Kasumi-1 (cell line): ENCODE measurements at places on chromosomes 1 and 21.

GRCh38 chr1:55445416-55445815, 230.3 kb upstream of the USP24 start:
- DNase-seq: no peak

DNA sequence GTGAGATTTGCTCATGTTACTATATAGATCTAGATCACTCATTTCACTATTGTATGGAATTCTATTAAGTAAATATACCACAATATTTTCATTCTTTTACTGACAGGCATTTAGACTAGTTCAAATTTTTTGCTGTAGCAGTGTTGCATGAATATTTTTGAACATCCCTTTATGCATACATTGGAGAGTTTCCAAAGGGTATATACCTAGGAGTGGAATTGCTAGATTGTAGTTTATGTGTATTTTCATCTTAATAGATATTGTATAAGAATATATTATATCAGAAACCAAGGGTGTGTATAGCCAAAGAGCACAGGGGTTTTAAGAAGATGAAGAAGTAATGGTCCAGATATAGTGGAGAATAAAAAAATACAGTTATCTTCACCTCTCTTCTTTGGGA, 6.2 kb downstream of the SCMH1 start:
- DNase-seq: no peak

- no peak for DNase-seq
These were observed 74.6 kb upstream of the PTGFRN start for GRCh38 chr1:116835161-116835560.

GRCh38 chr1:6208723-6209660, 3.1 kb downstream of the RNF207 start:
- DNase-seq: peak; percentile 27

DNA sequence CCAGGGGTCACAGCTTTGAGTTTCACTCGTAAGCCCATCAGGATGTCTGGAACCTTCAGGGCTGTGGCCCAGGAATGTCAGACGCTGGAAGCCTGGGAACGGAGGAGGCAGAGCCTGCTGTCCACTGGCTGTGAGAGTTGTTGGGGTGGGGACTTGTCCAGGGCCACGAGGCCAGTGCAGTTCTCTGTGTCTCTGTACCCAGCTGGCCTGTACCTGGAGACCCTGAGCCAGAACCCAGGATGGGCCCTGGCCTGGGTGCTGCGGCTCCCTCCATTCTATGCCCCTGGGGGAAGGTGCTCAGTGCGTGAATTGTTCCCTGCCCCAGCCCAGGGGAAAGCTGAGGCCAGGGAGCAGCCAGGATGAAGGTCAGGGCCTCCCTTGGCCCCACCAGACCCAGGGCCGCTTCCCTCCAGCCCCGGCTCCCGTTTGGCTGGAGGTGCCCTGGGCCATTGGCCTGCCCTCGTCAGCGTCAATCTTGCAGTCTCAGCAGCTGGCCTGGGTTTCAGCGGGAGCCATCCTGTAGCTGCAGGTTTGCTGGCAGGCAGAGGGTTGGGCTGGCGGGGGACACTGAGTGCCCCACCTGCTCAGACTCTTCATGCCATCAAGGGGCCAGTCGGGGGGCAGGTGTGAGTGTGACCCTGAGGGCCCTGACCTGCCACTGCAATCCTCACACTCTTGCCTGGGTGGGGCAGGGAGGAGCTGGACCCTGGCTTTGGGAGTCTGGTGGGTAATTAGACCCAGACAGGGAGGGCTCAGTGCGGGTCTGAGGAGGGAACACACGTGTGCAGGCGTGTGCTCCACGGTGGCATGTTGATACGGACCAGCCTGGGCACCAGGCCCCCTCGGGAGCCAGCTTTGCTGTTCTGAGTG, 724 bp upstream of the CALML6 start:
- DNase-seq: no peak

DNA sequence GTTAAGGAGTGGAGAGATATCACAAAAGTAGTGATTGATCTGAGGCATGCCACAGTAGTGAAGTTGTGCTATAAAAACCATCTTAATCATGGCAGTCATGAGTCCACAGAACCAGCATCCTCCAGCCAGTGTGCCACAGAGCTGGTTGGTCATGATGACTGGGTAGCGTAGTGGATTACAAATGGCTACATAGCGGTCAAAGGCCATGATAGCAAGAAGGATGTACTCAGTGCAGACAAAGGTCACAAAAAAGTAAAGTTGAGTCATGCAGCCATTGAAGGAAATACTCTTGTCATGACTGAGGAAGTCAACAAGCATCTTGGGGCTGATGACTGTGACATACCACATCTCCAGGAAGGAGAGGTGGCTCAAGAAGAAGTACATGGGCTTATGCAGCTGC, 6.7 kb downstream of the OR6Y1 start:
- no peak for DNase-seq

- DNase-seq: no peak
These were observed 66.3 kb downstream of the SIK1 start for GRCh38 chr21:43360441-43361126.

GRCh38 chr1:31335007-31335406, 37.9 kb downstream of the FABP3 start:
- DNase-seq: peak; percentile 64

DNA sequence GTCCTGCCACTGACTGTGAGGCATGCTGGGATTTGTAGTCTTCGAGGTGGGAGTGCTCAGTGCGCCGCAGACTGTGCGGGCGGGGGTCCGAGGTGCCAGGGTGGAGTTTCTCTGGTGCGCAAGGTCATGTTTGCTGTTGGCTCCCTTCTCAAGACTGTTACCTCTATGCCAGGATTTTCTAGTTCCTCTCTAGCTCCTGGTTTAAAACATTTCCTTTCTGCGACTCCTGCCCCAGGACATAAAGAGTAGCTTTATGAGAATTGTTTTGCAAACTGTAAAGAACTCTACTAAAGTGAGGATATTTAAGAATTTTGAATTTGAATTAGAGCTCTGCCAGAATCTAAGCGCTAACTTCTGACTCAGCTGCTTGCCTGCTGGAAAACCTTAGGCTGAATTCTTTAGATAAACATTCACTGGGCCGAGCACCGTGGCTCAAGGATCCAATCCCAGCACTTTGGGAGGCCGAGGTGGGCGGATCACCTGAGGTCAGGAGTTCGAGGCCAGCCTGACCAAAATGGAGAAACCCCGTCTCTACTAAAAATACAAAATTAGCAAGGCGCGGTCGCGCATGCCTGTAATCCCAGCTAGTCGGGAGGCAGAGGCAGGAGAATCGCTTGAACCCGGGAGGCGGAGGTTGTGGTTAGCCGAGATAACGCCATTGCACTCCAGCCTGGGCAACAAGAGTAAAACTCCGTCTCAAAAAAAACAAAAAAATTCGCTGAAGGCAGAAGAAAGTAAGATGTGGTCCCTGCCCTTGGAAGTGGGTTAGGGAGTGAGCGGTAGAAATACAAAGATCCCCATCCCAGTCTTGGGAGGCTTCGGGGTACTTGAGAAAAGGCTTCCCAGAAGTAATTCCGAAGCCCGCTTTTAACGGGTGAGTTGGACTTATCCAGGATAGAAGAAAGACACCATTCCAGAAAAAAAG, 992 bp upstream of the USP48 start:
- DNase-seq: peak; percentile 95

DNA sequence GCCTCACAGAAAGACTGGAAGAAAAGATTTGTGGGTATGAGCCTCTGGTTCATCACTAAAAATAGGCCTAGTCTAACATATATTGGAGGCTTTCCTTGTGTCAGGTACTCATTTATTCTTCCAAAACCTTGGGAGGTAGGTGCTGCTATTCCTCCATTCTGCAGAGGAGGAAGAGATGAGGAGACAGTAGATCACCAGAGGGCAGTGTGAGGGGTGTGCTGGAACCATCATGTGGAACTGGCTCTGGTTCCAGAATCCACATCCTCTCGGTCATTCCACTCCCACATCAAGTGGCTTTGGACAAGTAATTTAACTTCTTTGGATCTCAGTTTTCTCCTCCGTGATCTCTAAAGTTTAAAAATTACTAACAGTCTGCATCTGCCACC, 7.4 kb upstream of the INKA2 start:
- peak; percentile 5 for DNase-seq

- no peak for DNase-seq
These were observed 67.2 kb downstream of the ATP5PO start for GRCh38 chr21:33848249-33848953.

DNA sequence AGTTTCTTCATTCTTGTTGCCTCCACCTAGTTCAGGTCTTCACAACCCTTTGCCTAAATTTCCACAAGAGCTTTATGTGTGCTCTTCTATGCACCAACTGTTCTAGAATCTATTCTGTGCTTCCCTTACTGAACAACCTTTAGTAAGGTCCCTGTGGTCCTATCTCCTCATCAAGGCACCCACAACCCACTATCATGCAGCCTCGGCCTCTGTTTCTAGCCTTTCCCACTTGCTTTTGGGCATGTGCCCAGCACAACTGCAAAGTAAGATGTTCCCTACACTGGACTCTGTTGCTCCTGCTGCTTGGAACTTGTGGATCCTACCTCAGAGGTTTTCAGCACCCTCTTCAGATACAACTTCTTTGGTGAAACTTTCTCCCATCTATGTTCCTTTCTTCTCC, 2.4 kb upstream of the IER5 start:
- no peak for DNase-seq

- no peak for DNase-seq
These were observed 69.8 kb downstream of the TNR start for GRCh38 chr1:175673371-175674150.

- DNase-seq: peak; percentile 91
These were observed 45.8 kb downstream of the TFF3 start for GRCh38 chr21:42269386-42269785.

- no peak for DNase-seq
These were observed 10.8 kb downstream of the S1PR1 start for GRCh38 chr1:101247404-101248287.

DNA sequence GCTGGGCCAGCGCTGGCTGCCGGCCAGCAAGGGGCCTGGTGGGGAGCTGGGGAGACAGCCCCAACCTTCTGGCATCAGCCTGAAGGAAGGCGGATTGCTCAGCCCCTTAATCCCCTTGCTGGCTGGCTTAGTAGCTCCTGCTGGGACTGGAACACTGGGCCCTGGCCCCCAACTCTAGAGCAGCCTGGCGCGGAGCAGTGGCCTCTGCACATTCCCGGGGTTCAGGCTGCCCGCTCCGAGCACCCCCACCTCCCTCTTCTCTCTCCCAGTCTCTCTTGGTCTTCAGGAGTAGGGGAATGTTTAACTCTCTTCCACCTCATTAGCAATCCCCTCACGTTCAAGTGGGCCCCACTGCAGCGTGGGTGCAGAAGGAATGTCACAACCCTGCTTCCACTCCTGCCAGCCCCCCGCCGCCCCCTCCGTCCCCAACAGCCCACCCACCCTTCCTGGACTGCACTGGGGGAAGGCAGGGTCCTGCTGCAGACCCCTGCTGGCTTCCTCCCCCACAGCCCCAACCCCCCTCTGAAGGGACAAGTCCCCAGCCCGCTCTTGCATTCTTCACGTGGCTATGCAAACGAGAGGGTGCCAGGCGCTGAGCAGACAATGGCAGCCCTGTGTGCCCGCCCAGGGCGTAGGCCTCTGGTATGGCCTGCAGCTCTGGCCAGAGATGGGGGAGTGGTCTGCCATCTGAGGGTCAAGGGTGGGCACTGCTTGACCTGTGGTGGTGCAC, 980 bp upstream of the CLDN19 start:
- DNase-seq: no peak

GRCh38 chr1:118963456-118964430, 24.4 kb downstream of the TBX15 start:
- DNase-seq: no peak

GRCh38 chr1:167708940-167709389, 12.8 kb upstream of the MPZL1 start:
- peak; percentile 82 for DNase-seq

GRCh38 chr1:3857791-3858129, 484 bp downstream of the DFFB start:
- DNase-seq: peak; percentile 25

- no peak for DNase-seq
These were observed 8.7 kb downstream of the PROX1 start for GRCh38 chr1:213996320-213997037.

- DNase-seq: no peak
These were observed 48.6 kb upstream of the TMEM125 start for GRCh38 chr1:43220905-43221778.

GRCh38 chr1:9111957-9112356, 16.9 kb downstream of the GPR157 start:
- DNase-seq: no peak

DNA sequence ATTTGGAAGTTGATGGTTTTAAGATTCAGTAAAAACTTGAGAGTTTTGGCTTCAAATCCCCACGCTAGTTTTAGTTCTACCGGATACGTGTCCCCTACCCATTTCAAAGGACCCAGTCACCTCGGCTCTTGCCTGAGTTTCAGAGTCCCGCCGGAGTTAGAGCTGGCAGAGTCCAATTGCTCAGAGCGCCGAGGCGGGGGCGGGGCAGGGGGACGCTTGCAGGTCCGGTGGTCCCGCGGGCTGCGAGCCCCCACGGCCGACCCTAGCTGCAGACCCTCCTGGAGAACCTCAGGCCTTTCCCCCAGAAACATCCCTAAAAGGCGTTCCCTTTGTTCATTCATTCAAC, 765 bp upstream of the VPS45 start:
- DNase-seq: peak; percentile 65

DNA sequence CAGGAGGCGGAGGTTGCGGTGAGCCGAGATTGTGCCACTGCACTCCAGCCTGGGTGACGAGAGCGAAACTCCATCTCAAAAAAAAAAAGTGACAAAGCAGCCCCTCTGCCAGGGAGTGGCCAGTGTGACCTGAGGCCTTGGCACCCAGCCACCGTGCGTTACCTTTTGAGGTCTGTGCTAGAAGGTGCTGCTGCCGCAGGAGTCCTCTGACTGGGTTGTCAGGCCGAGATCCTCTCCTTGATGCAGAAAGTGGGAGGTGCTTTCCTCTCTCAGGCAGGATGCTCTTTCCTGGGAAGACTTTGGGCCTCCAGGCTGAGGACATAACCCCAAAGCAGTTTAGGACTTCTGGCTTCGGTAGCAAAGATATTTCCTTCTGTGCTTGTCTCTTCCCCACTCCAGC, 280.5 kb upstream of the VAMP3 start:
- no peak for DNase-seq

DNA sequence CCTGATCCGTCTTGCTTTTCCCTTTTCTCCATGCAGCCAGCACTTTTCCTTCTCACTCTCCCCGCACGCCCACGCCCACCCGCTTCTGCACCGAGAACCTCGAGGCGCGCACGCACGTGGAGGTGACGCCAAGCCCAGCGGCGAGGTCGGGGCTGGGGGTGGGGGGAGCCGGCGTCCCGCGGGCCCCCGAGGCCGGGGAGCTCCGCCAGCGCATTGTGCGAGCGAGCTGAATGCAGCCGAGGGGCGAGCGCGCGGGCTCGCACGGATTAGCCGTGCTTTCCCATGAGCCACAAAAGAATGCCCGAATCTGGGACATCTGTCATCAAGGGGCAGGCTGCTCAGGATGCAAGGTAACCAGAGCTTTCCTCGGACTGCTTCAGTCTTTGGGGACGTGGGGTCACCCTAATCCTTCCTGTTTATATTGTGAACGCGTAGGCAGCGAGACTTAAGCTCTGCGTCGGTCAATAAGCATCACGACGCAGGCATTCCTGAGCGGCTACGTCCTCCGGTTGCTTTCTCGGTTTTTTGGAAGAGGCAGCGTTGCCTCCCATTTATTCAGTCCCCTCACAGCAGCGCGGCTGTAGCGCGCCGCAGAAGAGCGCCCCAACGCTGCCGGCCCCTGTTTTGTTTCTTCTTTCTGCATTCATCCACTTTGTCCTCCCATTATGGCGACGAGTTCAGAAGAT, 67.3 kb upstream of the AKT3 start:
- no peak for DNase-seq
